Hematopoietic multipotent progenitor cell treated with erythropoietin and hydrocortisone succinate and interleukin-3 and kit ligand, for 15 days (in vitro differentiated cells): ENCODE measurements at places on chromosomes 11 and 22.

DNA sequence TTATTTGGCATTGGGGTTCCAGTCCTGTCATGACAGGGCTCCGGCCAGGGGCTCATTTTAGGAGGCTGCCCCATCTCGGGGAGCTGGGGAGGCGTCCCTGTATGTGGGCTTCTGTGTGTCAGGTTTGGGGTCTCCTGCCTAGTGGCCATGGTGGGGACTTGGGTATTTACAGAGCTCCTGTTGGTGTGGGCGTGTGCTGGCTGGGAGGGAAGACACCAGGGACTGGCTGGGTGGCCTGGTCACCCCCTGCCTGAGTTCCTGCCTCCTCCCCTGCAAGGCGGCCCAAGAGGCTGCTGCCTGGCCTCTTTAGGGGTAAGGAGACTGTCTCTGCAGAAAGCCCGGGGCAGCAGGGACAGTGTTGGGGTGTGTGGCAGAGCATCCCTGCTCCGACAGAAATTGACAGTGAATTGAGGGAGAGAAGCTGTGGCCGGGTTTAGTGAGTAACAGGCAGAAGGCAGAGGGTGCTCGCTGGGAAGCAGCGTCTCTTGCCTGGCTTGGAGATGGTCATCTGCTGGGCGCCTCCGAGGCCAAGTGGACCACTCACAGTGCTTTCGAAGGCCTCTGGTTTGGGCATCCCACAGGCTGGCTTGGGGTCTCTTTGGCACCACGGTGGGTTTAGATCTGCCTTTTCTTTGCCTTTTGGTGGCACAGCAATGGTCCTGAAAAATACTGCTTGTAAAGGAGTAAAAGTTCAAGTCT, 40.3 kb upstream of the GRAMD4 start:
- no peak for DNase-seq

- DNase-seq, result no peak
These were observed 330.4 kb downstream of the BRD1 start for GRCh38 chr22:49497266-49497665.

DNA sequence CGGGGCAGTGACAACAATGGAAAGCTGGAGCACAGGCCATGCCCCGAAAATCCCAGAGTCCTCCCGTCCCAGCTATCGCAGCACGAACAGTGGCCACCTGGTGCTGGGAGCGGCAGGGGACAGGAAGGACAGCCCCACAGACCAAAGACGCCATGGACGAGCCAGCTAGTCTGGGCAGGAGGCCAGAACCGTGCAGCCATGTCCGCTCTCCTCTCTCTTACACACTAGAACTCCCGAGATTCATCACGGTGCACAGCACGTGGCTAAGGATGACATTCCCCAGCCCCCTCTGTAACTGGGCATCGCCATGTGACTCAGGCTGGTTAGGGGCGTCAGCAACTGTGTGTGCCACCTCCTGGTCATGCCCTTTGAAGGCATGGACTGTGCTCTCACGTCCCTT, 4.6 kb downstream of the CDPF1 start:
- no peak for DNase-seq

DNA sequence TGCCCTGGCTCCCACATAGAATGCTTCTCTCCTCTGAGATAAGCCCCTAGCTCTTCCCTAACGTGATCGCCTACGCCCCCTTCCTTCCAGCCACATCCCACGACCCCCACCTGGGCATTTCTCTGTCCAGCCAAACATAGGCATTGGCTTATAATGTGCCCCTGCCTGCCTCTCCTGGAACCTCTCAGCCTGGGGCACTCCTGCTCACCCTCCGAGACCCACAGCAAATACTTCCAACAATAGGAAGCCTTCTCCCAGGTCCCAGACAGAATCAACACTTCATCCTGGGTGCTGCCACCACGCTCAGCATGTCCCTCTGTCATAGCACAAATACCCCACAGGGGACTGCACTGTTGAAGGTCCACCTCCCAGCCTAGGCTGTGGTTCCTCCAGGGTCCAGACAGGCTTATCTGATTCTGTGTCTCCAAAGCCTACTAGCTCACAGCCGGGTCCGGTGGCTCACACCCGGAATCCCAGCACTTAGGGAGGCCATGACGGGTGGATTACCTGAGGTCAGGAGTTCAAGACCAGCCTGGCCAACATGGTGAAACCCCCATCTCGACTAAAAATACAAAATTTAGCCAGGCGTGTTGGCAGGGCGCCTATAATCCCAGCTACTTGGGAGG, 24.2 kb upstream of the TMPRSS4 start:
- DNase-seq, result no peak

- DNase-seq, result peak; percentile 27
These were observed 4.2 kb downstream of the AMPD3 start for GRCh38 chr11:10459029-10459970.

- no peak for DNase-seq
These were observed 335.3 kb downstream of the MN1 start for GRCh38 chr22:27466229-27466628.

DNA sequence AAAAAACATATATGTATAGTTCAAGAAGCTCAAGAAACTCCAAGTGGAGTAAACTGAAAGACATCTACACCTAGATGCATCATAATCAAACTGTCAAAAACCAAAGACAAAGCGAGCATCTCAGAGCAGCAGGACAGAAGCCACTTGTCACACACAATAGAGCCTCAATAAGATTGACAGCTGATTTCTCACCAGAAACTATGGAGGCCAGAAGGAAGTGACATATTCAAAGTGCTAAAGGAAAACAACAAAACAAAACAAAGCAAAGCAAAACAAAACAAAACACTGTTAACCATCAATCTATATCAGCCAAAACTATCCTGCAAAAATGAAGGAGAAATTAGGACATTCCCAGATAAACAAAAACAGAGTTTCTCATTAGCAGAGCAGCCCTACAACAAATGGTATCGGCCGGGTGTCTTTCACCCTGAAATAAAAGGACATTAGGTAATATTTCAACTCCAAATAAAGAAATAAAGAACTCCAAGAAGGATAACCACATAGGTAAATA, 65.8 kb upstream of the SEPTIN5 start:
- no peak for DNase-seq

DNA sequence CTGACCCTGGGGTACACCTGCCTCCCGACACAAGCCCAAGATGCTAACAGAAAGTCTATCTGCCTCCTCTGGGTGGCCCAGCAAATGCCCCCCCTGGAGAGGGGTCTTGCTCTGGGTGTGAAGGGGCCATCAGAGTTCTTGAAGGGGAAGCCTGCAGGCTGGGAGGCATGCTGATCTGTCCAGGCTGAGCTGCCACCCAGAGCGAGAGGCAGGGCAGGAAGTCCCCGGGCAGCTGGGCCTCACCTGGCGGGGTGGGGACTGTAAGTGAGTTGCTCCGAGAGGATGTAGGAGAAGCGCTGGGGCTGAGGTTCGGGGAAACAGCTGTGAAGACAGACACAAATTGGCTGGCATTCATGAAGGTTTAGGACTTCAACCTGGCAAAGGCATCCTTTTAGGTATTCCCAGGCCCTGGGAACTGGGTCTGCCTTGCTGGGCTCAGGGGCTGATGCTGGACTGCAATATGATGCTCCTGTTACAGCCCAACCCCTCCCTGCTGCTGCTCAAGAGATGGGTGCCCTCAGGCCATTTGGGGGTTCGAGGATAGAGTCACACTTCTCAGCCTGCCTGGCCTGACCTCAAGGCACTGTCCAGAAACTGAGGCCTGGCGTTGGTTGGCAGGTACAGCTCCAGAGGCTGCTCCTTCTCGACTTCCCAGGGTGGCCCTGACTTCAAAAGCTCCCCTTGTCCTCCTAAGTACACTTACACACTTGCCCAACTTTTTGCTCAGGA, 60.2 kb upstream of the LYVE1 start:
- DNase-seq, result no peak

- DNase-seq, result no peak
These were observed 6.1 kb downstream of the OR6M1 start for GRCh38 chr11:123800036-123800435.

- DNase-seq, result no peak
These were observed 85.9 kb upstream of the GRK3 start for GRCh38 chr22:25478528-25478927.

GRCh38 chr11:113587308-113587739, 112.1 kb upstream of the DRD2 start:
- peak; percentile 15 for DNase-seq

DNA sequence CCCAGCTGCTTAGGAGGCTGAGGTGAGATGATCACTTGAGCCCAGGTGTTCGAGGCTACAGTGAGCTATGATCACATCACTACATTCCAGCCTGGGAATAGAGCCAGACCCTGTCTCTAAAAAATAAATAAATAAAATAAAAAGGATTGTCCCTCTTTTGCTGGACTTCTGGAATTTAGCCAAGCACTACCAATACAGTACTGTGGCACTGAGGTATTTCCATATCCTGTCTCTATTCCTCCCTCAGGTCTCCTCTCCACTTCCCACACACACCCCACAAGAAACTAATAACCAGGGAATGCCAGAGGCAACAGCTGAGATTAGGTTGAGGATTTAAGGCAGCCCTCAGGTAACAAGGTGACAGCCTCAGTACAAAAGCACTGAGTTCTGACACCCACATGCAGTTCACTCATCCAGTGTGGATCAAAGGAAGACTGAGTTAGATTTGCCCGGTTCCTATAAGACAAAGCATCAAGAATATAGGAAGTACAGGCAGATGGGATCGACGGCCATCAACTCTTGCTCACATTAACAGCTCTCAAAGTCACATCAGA, 4.5 kb upstream of the PPP2R1B start:
- no peak for DNase-seq

- DNase-seq, result no peak
These were observed 48.7 kb downstream of the KDM2A start for GRCh38 chr11:67167719-67168118.

GRCh38 chr22:49011769-49012648, 815.7 kb downstream of the BRD1 start:
- DNase-seq, result no peak

- no peak for DNase-seq
These were observed 4.4 kb upstream of the DDX17 start for GRCh38 chr22:38510416-38510970.

DNA sequence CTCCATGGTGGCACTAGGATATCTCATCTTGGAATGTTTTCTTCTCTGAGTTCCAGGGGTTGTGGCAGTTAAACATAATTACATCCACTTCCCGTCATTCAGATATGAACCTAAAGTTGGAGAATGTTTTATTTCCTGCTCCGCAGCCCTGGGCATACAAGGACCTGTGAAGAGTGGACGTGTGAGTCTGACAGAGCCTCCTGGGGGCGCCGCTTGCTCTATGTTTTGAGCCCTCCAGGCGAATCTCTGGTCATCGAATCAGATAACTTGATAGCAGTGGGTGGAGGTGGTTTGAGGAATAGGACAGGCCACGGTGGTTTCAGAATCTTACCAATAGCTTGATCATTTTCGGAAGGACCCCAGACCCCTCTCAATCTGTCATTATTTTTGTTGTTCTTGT, 174.2 kb downstream of the NTM start:
- DNase-seq, result no peak

DNA sequence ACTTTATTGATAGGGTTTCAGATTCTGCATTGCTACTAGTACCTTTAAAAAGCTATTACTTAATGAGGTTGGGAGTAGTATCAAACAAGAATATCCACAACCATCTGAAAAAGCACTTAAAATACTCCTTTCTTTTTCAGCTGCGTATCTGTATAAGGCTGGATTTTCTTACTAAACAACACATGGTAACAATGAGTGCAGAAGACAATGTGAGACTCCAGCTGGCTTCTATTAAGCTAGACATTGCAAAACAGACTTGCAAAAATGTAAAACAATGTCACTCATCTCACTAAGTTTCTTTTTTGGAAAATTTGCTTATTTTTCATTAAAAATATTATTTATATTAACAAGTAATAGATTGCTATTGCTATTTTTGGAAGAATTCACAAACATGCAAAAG, 132.6 kb downstream of the WNT11 start:
- DNase-seq, result no peak

GRCh38 chr22:46432164-46433068, 96.9 kb downstream of the TRMU start:
- no peak for DNase-seq

GRCh38 chr11:31973172-31973571, 117.7 kb upstream of the RCN1 start:
- no peak for DNase-seq

DNA sequence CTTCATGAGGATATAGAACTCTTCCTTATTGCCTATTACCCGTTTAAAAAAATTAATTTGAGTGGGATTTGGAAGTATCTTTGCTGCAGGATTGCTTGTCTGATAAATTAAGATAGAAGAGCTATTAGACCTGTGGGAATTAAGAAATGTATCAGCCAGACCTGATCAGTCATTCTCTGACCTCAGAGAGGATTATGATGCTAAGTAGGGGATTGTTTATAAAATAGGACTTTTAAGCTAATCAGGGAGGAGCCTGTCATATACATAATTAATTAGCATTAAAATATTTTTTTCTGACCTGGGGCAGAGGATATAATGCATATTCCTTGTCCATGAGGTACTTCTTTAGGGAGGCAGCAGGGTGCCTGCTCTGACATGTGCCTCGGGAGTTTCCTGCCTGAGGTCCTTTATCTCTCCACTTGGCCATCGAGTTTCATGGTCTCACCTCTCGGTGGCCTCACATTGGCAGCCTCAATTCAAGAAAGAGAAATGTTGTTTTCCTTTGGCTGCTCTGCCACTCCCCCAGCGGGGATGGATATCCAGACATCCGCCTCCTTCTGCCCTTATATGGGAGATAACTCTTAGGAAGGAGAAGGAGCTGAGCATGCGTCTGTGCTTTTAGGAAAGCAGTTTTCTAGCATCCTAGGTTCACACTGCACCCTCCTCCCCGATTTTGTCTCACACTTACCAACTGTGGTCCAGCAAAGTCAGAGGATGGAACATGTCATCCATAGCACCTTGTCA, 41.1 kb downstream of the DIXDC1 start:
- DNase-seq, result no peak

DNA sequence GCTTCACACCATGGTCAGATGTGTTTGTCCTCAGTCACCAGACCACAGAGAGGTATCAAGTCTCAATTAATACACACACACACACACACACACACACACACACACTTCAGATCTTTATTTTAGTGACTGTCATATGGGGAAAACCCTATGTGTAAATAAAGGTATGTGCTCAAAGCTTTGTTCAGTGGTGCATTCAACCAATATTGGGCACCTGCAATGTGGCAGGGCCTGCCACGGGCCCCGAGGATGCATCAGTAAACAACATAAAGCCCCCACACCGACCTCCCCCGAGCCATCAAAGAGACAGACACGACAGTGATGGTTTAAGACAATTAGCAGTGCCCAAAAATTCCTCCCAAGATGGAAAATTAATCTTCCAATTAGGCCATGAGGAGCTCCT, 51.6 kb downstream of the SHANK2 start:
- no peak for DNase-seq

GRCh38 chr11:126158054-126158791, 53.2 kb downstream of the RPUSD4 start:
- DNase-seq, result no peak
